ENCODE measurements at places on chromosomes 4 and X.

GRCh38 chr4:15348236-15348635 is 79.6 kb upstream of the C1QTNF7 start:
- no peak for DNase-seq

GRCh38 chr4:39020130-39020529 is 12.1 kb downstream of the TMEM156 start:
- DNase-seq: no peak

DNA sequence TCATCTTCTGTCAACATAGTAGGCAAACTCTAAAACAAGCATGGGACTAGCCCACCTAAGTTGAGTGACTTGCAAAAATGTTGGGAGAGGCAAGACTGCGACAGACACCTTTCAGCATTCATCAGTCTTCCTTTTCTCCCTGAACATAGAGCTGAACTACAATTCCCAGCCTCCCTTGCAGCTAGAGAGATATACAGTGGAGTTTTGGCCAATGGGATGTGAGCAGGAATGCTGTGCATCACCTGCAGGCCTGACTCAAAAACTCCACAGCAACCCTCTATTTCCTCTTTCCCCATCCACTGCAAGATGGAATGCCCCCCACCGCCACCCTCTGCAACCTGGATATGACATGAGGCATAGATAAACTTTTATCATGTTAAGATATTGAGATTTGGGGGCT is 66.5 kb downstream of the PDHA1 start:
- DNase-seq: no peak

DNA sequence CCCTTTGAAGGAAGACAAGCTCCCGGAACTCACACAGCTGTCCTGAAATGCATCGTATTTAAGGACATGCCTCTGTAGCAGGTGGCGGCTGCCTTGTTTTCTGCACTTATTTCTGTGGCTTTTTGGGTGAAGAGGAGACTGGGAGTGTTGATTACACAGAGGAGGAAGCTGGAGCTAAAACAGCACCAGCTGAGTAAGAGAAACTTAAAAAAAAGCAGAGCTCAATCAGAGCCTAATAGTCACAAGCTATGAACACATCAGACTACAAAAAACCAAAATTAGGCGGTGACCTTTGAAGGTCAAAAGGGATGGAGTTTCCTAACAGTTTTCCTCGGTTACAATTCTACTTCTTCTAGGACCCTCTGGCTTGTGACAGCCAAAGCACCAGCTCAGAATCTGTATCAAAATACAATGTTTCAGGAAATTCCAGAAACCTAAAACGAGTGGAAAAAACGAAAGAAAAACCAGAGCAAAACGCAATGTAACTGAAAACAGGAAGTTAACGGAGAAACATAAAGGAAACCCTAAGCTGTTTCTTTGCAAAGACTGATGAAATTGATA is 13.5 kb downstream of the PRKX start:
- no peak for DNase-seq

DNA sequence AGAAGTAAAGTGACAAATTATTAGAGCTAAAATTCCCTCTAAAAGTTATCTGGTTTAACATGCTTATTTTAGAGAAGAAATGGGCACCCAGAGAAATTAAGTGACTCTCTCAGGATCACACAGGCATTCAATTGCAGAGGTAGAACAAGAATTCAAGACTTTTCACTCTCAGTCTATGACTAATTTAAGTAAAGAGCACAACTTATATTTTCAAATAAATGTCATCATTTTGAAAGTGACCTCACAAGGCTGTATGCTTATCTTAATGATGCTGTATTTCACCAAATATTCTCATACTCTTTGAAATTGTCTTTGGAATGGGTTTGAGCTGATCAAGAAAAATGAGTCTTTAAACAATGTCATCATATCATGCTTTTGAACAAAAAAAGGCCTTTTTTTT is 15.3 kb downstream of the GPR174 start:
- DNase-seq: no peak

DNA sequence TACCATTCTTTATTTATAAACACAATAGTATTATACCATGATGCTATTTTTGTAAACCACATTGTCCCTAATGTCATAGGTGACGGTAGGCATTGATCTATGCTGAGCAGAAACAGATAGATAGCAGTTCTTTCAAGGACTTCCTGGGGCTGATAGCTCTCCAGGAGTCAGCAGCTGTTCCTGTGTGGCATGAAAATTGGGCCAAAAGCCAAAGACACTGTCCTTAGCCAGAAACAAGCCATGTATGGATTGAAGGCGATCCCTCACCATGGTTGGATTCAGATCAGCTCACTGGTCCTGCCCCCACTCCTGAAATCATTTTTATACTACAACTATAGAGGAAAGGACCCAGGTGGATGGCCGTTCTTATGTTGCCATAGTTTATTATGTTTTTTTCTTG is 53.6 kb downstream of the DDX60 start:
- no peak for DNase-seq

GRCh38 chrX:23784470-23785331 is 1.7 kb downstream of the SAT1 start:
- no peak for DNase-seq

GRCh38 chrX:107718156-107718621 is 57.4 kb downstream of the TSC22D3 start:
- DNase-seq: peak; percentile 70

GRCh38 chrX:26922278-26922677 is 540.9 kb downstream of the PPP4R3C start:
- no peak for DNase-seq

- no peak for DNase-seq
Measured at GRCh38 chr4:129968778-129969177, 872.8 kb downstream of the C4orf33 start.

- no peak for DNase-seq
Measured at GRCh38 chr4:36137336-36137735, 107.0 kb downstream of the ARAP2 start.

- peak; percentile 34 for DNase-seq
Measured at GRCh38 chrX:65706041-65706828, 38.8 kb downstream of the MSN start.

GRCh38 chrX:55796496-55796895 is 78.9 kb downstream of the RRAGB start:
- DNase-seq: no peak

GRCh38 chrX:109155161-109155560 is 326.7 kb downstream of the GUCY2F start:
- DNase-seq: no peak

- no peak for DNase-seq
Measured at GRCh38 chrX:1609311-1609710, 5.5 kb upstream of the ASMT start.

- no peak for DNase-seq
Measured at GRCh38 chrX:143873343-143873742, 10.5 kb upstream of the UBE2NL start.

DNA sequence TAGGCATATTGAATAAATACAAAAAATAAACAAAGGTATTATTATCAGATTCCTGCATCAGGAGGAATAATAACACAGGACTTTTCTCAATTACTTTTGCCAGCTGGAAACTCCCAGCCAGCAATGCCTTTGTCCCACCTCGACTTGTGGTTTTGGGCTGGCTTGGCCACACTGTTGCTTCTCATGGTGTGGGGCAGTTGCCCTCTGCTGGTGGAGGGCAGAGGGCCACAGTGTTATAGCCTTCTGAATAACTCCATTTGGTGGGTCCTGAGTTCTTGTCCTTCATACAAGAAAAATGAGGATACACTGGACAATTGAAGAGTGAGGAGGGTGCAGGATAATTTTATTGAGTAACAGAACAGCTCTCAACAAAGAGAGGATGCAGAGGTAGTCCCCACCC is 1206.0 kb upstream of the ADGRL3 start:
- DNase-seq: no peak

DNA sequence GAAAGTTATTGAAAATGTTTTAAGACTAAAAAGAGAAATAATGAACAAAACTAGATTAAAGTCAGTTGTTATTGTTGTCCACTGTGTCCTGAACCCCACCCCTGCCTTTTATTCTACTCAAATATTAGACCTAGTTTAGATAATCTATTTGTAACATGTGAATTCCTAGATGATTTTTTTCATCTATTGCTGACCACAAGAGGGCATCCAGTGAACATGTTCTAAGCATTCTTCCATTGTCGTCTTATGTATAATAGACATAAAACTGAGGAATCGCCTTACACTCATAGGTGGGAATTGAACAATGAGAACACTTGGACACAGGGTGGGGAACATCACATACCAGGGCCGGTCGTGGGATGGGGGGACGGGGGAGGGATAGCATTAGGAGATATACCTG is 36.4 kb upstream of the HPRT1 start:
- DNase-seq: no peak

- no peak for DNase-seq
Measured at GRCh38 chr4:59222221-59222620, 1977.9 kb upstream of the ADGRL3 start.

DNA sequence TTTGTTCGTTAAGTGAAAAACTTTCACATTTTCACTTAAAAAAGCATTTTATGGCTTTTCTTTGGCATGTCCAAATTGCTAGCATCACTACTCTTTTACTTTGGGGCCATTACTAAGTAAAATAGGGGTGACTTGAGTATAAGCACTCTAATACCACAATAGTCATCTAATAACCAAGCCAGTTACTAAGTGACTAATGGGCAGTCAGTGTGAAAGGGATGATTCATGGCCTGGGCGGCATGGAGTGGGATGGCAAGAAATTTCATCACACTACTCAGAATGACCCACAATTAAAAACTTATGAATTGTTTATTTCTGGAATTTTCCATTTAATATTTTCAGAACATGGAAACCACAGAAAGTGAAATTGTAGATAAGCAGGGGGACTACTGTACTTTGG is 60.9 kb downstream of the BMP15 start:
- no peak for DNase-seq

- no peak for DNase-seq
Measured at GRCh38 chr4:2962614-2963174, 512 bp downstream of the NOP14 start.

GRCh38 chr4:69731847-69732246 is 28.6 kb downstream of the SULT1B1 start:
- no peak for DNase-seq

DNA sequence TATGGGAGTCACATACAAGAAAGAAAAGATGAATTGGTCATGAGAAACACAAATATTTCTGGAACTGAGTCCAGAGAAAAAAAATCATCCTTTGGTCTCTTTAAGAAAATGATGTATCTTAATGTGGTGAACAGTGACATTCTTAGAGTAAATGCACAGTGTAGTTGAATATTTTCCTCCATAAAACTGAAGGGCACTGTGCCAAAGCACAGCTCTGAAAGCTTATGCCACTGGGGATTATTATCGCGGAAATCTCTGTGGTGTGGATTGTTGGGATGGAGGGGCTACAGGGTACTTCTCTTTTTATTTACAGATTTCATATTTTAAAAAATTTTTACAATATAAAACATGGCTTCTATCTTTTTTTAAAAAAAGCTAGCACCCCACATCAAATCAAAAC is 908.1 kb downstream of the CCSER1 start:
- DNase-seq: no peak

DNA sequence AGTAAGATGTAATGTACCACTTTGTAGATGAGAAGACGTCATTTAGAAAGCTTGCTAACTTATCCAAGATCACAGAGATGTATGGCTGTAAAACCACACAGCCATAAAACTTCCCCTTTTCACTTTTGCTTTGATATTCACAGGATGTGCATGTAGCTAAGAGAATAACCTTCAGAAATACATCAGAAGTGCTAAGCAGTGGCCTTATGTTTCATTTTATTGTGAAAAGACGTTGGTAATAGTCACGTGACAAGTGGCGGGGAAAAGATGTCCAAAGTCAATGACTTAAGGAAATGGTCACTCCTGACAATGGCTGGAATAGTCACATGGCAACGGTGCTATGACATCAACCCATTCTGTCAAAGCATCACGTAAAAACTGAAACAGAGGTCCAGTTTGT is 12.9 kb upstream of the WDR17 start:
- DNase-seq: no peak

GRCh38 chrX:37876716-37877115 is 29.3 kb upstream of the DYNLT3 start:
- no peak for DNase-seq

GRCh38 chrX:68462197-68462596 is 28.9 kb upstream of the OPHN1 start:
- DNase-seq: no peak

DNA sequence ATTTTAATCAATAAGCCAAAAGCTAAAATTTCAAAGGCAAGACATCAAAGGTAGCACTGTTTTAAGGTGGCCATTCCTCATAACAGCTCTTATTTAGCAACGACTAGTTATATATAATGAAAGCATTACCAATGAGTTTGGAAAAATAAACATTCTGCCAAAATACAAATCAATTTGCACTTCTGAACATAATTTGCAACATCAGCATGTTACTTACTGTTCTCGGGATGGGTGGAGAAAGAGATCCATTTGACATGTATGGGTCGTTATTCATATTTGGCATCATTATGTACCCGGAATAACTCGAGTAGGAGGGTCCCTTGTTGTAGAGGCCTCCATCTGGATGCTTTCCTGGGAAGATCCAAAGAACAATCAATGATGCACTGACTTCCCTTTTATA is 5.4 kb downstream of the LEF1 start:
- no peak for DNase-seq

DNA sequence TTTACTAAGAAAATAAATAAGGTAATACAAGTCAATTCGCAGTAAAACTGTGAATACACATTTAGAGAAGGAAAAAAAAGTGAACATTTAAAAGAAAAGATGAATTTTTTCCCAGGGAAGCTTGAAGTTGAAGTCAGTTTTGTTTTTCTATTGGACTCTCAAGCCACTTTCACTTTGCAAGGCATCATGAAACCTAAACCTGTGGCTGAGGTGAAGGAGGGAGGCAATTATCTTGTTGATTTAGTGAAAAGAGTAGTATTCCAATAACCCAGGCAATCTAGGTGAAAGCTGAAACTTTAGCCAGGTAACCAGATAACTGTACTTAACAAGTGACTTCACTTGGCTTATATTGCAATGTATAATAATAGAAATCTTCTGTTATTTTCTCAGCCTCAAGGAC is 138.6 kb downstream of the HDX start:
- DNase-seq: no peak

DNA sequence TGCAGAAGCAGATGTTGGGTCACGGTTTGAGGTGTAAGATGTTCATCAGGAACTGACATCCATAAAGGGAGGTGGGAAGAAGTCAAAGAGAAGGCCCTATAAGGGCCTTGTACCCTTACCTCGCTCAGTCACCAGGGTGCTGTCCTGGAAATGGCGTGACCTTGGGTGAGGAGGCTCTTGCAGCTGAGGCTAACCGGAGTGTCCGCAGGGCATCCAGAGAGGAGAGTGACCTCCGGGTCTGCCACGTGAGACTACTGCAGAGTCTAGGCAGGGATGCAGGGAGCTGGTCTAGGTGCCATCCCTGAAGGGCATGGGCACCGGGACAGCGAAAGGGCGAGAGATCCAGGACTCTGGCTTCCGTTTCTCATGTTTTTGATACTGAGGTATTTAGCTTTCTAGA is 28.7 kb upstream of the IRAK1 start:
- DNase-seq: no peak

- no peak for DNase-seq
Measured at GRCh38 chr4:57063518-57063917, 46.7 kb downstream of the IGFBP7 start.

- DNase-seq: no peak
Measured at GRCh38 chr4:16116019-16116418, 32.2 kb upstream of the PROM1 start.

- no peak for DNase-seq
Measured at GRCh38 chrX:2513121-2513664, 12.4 kb upstream of the DHRSX start.
